Stimulated activated CD4-positive, alpha-beta T cell treated with anti-CD3 and anti-CD28 coated beads, TNF-alpha, amount 100 ng/mL, for 1 hour (primary cell): ENCODE measurements at places on chromosomes 3 and 15.

GRCh38 chr3:23112491-23112890, 90.6 kb upstream of the UBE2E2 start:
- DNase-seq = no peak

DNA sequence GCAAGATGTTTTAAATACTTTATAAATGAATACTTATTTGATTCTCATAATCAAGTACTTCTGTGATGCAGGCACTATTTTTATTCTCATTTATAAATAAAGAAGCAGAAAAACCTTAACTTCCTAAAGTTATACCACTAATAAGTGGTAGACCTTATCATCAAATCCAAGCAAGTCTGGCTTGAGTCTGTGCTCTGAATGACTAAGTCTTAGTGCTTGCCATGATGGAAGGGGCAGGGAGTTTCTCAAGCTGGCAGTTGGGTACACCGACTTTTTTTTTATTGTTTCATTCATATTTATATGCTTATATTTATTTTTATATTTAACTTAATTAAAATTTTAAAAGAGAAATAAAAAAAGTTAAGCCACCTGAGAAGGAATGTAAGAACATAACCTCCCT, 23.6 kb downstream of the SLMAP start:
- no peak for DNase-seq

- no peak for DNase-seq
Observed at GRCh38 chr15:58165661-58166060, 27.5 kb downstream of the AQP9 start.

GRCh38 chr3:190995156-190995555, 132.7 kb upstream of the GMNC start:
- no peak for DNase-seq

DNA sequence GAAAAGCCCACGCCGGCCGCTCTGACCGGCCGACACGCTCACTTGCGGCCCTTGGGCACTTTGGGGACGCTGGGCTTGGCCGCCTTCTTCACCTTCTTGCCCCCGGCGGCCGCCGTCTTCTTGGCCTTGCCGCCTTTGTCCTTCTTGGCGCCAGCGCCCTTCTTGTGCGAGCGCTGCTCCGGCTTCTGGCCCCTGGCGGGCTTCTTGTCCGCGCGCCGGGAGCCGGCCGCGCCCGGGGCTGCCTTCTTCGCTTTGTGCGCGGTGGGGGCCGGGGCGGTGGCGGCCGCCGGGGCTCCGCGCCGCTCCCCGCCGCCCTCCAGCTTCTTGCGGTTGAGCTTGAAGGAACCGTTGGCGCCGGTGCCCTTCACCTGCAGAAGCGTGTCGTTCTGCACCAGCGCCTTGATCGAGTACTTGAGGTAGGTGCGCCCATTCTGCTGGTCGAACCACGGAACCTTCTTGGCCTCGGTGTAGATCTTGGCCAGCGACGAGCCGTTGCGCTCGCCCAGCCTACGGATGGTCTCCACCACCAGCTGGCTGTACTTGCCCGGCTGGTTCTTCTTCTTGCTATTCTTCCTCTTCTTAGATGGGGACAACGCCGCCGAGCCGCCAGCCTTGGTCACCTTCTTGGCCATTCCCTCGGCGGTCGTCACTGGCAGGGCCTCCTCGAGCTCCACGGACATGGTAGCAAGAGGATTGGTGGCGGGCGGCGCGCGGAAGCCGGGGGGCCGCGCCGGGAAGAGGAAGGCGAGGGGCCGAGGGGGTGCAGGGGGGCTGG, 36.7 kb downstream of the HMCES start:
- no peak for DNase-seq

- no peak for DNase-seq
Observed at GRCh38 chr3:118544458-118544857, 490.2 kb downstream of the IGSF11 start.

- DNase-seq = no peak
Observed at GRCh38 chr3:134066651-134067530, 37.2 kb upstream of the SLCO2A1 start.

- no peak for DNase-seq
Observed at GRCh38 chr3:114370537-114371174, 76.8 kb downstream of the TIGIT start.

DNA sequence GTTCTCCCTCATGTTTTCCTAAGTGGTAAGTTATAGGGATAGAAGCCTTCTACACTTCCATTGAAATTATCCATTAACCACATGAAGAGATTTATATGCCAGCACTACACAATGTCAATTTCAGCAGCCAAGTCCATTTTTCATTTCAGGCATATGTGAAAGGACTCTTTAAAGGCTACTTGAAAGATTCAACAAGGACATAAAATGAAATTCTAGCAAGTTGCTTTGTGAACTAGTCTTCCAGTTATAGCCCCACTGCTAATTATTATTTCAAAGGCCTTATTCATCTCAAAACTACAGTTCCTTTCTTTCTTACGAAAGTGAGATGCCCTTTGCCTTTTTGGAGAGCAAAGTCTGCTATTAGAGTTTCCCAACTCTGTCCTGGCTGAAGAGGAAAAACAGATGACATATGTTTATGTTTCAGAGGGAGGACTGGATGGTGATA, 66.0 kb upstream of the SLC2A2 start:
- no peak for DNase-seq

DNA sequence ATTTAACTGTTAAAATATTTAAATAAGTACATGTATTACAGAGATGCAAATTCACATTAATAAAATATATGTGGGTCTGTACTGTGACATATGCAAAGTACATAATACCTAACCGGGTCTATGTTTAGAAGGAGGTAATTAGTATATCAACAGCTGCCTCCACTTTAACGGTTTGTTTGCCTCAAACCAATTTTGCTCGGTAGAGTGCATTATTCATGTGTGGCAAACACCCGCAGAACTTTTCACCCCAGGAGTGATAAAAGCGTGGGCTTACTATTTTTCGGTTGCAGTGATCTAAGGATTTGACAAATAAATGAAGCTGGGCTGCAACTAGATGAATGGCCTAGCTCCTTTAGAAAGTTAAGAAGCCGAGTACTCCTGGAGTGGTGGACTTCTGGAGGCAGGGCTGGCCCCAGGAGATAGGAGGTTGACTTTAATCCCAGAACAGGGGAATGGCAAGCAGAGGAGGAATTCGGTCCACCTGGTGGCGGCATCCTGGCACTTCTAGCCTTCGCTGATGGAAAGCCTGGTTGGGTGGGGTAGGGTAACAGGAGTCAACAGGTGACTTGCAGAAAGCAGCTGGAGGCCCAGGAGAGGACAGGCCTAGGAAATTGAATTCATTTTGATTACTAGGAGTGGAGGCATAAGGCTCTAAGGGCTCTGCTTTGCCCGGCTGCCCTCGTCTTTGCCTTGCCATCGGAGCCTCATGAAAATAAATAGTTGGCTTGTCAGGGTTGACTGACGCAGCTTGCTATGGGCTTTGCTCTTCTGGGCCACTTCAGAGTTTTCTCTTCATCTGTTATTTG, 2.4 kb downstream of the SLCO3A1 start:
- DNase-seq = no peak

GRCh38 chr3:37737134-37737533, 124.5 kb upstream of the CTDSPL start:
- no peak for DNase-seq

DNA sequence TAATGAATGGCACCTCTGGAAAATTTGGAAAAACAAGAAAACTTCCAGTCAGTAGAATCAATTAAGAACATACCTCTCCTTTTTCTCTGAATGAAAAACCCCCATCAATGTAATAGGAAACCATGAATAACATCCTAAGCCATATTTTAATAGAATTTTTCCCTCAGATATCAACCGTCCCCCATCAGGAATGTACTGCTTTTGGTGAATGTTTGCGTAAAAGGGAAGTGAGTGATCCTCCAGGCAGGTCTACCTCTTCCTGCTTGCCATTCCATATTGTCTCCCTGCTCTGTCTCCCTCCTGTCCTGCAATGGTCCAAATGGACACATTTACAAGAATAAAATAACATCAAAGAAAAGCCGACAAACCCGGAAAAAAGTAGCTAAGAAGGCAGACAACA, 30.8 kb downstream of the LAMP3 start:
- DNase-seq = no peak

GRCh38 chr3:135499426-135499825, 466.1 kb upstream of the PPP2R3A start:
- no peak for DNase-seq
